Renal cortical epithelial cell (primary cell): ENCODE measurements at places on chromosomes 5 and 9. TPM values are rescaled to one million over a fixed set of nuclear protein-coding genes. Genes with fewer than 3 reads are reported as not detected.

- DNase-seq: peak; percentile 83
These were observed 213.6 kb downstream of the MAPKAP1 start for GRCh38 chr9:125493384-125493783.

DNA sequence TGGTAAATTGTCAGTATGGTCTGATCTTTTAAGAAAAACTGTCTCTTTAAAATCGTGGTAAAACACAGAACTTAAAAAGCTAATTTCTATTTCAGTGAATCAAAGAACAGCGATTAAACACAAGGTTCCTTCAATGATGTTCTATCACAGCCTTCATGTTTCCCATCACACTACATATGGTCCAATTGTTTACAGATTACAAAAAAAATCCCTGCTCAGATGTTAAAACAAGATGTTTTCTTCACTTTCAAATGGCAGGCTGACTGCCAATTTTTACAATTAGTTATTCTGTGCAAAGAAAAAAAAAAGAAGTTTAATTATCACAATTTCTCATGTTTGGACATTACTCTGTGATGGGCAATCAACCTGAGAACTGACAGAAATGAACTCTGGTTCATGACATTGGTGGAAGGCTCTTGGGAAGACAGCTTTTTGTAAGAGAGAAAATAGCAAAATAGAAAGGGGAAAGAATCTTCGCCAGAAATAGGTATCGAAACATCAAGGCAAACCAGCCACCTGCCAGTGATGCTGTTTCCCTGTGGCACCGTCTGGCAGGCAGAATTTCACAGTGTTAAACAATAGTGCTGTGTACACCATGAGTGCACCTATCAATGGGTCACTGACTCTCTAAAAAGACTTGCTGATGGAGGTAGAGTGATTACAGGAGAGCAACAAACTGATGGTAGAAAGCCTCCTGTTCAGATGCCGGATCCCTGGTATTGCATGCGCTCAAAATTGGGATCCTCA is 1020.0 kb upstream of the ARRDC3 start:
- no peak for DNase-seq

DNA sequence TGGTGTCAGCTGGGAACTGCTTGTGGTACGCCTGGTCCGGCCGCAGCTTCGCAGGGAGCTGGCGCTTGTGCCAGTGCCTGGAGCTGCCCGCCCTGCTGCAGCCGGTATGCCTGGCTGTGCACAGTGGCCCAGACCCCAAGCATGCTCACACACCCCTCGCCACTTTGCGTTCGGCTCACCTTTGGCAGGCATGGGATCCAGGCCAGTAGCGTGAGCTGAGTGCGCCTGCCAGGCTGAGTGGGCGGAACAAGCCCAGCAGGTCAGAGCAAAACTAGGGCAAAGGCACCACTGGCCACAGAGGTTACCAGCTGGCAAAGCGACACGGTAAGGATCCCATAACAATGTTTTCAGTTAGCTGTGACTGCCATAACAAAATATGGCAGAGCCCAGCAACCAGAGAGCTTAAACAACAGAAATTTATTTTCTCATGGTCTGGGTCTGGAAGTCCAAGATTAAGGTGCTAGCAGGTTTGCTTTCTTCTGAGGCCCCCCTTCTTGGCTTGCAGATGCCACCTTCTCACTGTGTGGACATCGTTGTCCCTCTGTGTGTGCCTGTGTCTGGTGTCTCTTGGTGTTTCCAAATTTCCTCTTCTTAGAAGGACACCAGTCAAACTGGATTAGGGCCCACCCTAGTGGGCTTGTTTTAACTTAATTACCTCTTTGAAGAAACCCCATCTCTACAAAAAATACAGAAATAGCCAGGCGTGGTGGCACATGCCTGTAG is 61.6 kb downstream of the PSAT1 start:
- no peak for DNase-seq

- peak; percentile 84 for DNase-seq
These were observed 161.8 kb upstream of the SPRY4 start for GRCh38 chr5:142486581-142486980.

- no peak for DNase-seq
These were observed 137.8 kb upstream of the MAP1B start for GRCh38 chr5:71969460-71969859.

- peak; percentile 43 for DNase-seq
These were observed 305.4 kb upstream of the NUDT12 start for GRCh38 chr5:103867857-103868598.

DNA sequence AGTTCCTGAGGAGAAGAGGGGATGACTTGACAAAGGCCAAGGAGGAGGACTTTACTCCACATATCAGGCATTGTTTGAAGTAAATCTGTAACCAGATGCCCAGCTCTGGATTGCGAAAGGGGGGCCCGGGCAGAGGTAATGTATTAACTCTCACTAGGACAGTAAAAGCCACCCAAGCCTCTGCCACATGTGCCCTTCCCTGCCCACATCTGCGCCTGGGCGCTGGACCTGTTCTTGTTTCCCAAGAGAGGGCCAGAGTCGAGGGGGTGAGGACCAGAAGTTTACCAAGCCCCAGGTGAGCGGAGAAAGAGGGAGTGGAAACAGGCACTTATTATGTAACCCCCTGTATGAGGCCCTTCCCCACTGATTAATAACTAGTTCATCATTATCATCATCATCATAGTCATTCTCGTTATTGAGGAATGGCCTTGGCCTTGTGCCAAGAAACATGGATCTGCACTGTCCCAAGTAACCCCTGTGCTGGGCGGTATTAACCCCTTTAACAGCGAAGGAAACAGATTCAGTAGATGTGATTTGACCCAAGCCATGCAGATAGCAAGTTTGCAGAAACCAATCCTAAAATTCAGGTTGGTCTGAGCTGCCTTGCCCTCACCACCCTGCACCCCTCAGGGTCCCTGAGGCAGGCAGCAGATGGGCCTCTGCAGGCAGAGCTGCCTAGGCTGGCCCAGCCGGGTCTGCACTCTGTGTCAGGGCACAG is at the start of gene SLC23A1:
SLC23A1 (minus strand) TSS at position 23 of the 718 bp plus-strand sequence. CDS start 44 bp downstream, outside the sequence.
- peak; percentile 84 for DNase-seq

- DNase-seq: no peak
These were observed 698.3 kb downstream of the MAT2B start for GRCh38 chr5:164203581-164204225.

GRCh38 chr5:171975877-171976667 is 30.4 kb downstream of the FBXW11 start:
- DNase-seq: no peak

DNA sequence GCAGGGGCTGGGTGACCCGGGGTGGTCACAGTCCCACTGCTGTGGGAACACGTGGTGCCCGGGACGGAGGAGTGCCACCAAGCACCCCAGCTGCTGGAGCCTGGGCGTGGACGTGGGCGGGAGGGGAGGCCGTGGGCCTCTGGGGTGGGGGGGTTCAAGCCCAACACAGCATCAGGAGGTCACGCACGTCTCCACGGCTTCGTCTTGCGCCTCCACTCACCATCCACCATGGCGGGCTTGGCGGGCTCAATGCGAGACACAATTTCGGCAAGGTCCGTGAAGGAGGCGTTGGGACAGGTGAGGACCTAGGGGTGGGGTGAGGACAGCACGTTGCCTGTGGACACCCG is 2.2 kb upstream of the NSMF start:
- DNase-seq: no peak

- no peak for DNase-seq
These were observed 13.0 kb upstream of the C9orf72 start for GRCh38 chr9:27586304-27586703.

DNA sequence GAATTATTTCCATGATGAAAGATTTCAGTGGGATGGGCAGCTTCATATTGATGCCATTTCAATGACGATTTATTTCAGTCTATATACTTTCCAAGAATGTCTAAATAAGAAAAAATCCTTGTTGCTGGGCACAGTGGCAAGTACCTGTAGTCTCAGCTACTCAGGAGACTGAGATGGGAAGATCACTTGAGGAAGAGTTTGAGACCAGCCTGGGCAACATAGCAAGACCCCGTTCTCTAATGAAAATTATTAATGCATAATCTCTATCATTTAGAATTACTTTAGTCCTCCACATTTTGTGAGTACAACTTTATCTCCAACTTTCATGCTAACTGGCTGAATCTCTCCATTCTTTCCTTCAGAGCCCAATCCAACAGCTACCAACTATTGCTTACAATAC is 52.5 kb downstream of the PTBP3 start:
- no peak for DNase-seq

DNA sequence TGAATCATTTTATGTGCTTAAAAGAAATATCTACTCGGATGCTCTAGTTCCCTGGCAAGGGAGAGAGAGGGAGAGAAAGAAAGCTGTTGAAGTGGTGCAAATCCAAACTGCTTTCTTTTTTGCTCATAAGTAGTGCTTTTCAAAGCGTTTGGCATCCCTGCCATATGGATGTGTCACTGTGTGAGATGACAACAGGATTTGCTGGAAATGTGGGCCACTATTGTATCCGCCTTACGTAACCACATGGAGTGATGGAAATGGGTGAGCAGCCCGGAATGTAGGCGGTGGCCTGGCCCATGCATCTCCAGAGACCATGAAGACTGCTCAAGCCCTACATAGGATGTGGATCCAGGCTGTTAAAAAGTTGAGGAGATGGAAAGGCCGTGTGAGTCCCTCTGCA is 30.8 kb downstream of the TJP2 start:
- DNase-seq: no peak

Gene NEUROG1
- total RNA-seq: not detected in 2 replicates

Gene CCL21
- total RNA-seq: not detected in 2 replicates

Gene ZNF608
- 59.6 and 116 TPM in 2 replicates for total RNA-seq

Gene PCDH12
- total RNA-seq: 0.35 and 0.45 TPM in 2 replicates

Gene GLDC
- 129 and 177 TPM in 2 replicates for total RNA-seq

Gene MEIKIN
- not detected in 2 replicates for total RNA-seq

Gene WNT8A
- not detected in 2 replicates for total RNA-seq

Gene NTNG2
- total RNA-seq: 0.15 and 0.17 TPM in 2 replicates
